Ecto neural progenitor cell (in vitro differentiated cells): ENCODE measurements at places on chromosomes 16 and 17.

DNA sequence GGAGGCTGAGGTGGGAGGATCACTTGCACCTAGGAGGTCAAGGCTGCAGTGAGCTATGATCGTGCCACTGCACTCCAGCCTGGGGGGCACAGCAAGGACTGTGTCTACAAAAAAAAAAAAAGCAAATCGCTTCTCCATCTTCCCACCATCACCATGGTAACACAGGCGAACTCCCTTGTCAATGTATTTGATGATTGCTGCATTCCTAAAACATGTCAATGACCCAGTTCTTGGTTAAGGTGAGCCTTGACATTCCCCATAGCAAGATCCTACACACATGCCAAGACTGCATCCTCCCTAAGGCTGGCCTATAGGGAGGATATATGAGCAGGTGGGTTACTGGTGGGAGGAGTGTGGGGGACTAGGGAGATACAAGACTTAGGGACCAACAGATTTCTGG lies 12.2 kb downstream of the CNTNAP1 start:
- DNase-seq: no peak

DNA sequence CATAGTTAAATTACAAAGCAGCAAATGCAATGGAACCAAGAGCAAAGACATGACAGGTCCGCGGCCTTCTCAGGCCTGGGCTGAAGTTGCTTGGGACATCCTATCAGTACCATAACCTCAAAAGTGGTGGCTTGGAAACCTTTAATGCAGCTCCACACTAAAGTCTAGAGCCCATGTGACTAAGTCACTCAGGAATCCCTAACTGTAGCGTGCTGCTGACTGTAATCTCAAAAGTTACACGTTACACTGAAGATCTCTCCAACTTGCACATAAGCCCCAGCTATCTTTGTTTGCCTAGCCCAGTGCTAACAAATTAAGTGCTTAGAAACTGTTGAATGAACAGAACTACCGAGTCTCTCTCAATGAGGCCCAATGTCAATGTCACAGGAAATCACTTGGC lies 27.8 kb downstream of the NUP88 start:
- DNase-seq: no peak

- no peak for DNase-seq
Measured at GRCh38 chr17:49913226-49914095, 55.5 kb upstream of the DLX4 start.

- no peak for DNase-seq
Measured at GRCh38 chr17:59084154-59084553, 22.5 kb downstream of the TRIM37 start.

GRCh38 chr16:12688951-12689850 lies 114.5 kb downstream of the CPPED1 start:
- DNase-seq: no peak

DNA sequence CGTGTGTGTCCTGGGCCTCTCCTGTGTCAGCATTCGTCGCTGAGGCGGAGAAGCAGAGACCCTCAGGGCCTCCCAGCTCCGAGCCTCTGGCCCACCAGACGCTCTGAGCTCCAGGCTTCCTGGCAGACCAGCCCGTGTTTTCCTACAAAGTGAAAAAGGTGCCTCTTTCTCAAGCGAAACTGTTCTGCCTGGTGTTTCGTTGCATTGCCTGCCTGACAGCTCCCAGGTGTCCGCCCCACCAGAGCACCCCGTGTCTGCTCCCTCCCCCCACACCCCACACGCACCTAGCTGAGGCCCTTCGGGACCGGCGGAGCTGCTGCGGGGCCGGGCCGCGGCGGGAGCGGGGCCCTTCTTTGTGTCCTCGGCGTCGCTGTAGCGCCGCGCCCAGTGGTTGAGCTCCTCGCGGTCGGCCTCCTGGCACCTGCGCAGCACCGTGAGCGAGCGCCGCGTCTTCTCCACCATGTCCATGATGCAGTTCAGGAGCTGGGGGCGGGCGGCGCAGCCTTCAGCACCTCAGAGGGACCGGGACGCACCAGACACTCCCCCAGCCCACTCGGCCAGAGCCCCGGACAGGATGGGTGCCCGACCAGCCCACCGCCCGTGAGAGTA lies 14.7 kb upstream of the PABPN1L start:
- DNase-seq: no peak
